ENCODE measurements at places on chromosomes 6 and 20. TPM values are rescaled to one million over a fixed set of nuclear protein-coding genes. Genes with fewer than 3 reads are reported as not detected.

Gene RCAN2
- total RNA-seq = 12.0 TPM

Gene OR2H2
- not detected for total RNA-seq

Gene RHAG
- not detected for total RNA-seq

Gene RFX6
- total RNA-seq = not detected

Gene BTN1A1
- not detected for total RNA-seq

Gene IMPG1
- not detected for total RNA-seq

Gene AAR2
- total RNA-seq = 27.7 TPM

Gene ECT2L
- 0.27 TPM for total RNA-seq

Gene BEND6
- 2.1 TPM for total RNA-seq

Gene SYTL3
- total RNA-seq = 4.2 TPM

GRCh38 chr6:50979171-50979525 is 160.5 kb downstream of the TFAP2B start:
- no peak overlapping the region for H3K27ac ChIP-seq
- H3K36me3 ChIP-seq = no peaks in the 10 kb centered on the region
- H3K27me3 ChIP-seq = no peaks in the 10 kb centered on the region
- no peak overlapping the region for H3K4me3 ChIP-seq

DNA sequence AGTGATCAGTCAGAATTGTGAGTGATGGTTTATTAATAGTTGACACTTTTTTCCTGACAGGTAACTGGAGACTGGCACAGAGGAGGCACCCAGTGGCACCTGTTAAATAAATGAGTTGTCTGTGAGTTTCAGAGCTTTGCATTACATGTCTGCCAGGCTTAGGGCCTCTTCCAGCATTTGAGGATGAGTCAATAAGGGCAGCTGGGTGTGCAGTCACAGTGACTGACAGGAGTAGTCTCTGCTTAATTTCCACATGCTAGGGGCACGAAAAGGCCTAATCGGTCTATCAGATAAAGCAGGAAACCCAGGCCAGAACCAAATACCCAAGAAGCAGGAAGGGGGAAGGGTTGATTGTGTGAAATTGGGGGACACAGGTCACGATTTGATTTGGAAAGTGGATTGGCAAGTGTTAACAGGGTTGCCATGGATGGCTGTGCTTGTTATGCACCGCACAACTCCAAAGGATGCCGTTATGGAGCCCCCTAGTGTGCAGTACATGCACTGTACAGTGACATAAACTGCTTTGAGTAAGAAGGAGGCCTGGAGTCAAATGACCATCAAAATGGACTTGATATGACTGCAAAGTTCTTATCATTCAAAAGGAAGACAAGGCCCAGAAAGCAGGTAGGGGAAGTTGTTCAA is 111.9 kb upstream of the GGTLC1 start:
- DNase-seq = no peak
- no peak overlapping the region for H3K4me3 ChIP-seq
- H3K36me3 ChIP-seq = no peaks in the 10 kb centered on the region
- no peak overlapping the region for H3K27ac ChIP-seq

GRCh38 chr6:24780206-24780605 is 5.5 kb downstream of the GMNN start:
- peaks cover 6% of the 10 kb centered on the region for H3K4me1 ChIP-seq
- H3K27ac ChIP-seq = no peak overlapping the region

DNA sequence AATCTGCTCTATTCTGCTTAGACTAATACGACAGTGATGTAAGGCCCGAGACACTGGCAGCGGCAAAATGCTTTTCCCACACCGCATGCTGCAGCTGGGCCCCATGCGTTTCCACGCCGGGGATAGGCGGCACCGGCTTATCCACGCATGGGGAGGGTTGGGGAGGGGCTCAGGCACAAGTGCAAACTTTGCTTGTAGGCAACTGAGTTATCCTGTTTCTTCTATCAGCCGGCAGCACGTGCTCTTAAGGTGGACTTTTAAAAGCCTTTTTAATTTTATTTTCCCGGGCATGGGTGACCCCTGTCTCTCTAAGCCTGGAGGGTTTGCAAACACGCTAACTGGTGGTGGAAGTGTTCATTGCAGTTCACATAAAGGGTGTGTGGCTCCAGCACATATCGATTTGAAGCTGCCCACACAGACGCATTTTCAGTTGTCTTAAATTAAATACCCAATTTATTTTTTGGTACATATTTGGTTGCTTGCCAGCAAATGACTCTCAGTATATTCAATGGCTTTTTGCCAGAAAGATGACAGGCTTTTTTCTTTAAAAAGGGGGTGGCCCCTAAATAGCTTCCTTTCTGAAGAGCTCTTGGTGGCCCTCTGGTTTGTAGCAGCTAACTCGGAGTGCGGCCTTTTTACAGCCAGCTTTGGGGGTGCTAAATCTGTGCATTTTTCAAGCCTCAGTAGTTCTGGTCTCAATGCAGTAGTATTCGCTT is 561.8 kb upstream of the AGPAT4 start:
- H3K36me3 ChIP-seq = no peaks in the 10 kb centered on the region
- no peak overlapping the region for H3K4me3 ChIP-seq
- no peak overlapping the region for H3K27ac ChIP-seq
- H3K4me1 ChIP-seq = no peaks in the 10 kb centered on the region

DNA sequence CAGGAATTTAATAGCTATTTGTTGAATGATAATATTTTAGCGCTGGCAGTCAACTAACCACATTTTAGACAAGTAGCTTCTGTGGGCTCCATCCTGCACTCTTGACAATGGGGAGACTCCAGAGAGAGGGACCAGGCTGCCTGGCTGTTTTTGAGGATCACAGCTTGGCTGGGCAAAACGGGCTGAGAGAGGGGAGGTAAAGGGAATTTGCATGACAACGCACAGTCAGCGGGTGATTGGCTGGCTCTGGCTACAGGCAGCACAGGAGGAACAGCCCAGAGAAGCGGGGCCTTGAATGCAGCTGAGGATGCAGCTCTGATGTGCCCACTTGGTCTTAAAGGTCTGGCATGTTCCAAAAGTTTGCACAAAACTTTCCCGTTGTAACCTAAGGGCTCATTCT is 41.2 kb downstream of the LRFN2 start:
- DNase-seq = no peak
- H3K4me3 ChIP-seq = no peak overlapping the region
- H3K36me3 ChIP-seq = no peaks in the 10 kb centered on the region
- no peak overlapping the region for H3K27ac ChIP-seq
- no peaks in the 10 kb centered on the region for H3K27me3 ChIP-seq

- H3K27ac ChIP-seq = peak overlapping the region; percentile 61
- no peaks in the 10 kb centered on the region for H3K27me3 ChIP-seq
- H3K4me3 ChIP-seq = peak overlapping the region; percentile 59
- no peaks in the 10 kb centered on the region for H3K36me3 ChIP-seq
- no peak for DNase-seq
Measured at GRCh38 chr6:26187981-26188635, 100.9 kb downstream of the HFE start.

- no peaks in the 10 kb centered on the region for H3K27me3 ChIP-seq
- H3K4me1 ChIP-seq = no peaks in the 10 kb centered on the region
- no peak overlapping the region for H3K4me3 ChIP-seq
- no peak overlapping the region for H3K27ac ChIP-seq
Measured at GRCh38 chr6:34238585-34239499, 2.2 kb downstream of the HMGA1 start.

DNA sequence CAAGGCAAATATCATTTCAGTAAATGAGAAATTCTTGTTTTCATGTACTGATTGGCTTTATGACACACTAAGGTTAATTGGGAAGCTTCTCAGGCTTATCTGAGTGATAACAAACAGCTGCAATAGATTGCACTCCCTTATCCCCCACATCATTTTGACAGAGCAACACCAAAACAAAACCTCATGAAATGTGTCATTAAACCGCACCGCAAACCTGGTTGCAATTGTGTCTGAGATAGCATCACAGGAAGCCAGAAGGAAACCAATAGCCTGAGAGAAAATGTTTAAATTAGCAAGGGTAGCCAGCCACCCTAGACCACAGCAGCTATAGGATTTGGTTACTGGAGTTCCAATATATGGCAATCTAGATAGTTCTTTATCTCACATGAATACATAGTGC is 31.6 kb upstream of the LAMA4 start:
- H3K4me3 ChIP-seq = no peak overlapping the region
- H3K36me3 ChIP-seq = no peaks in the 10 kb centered on the region
- no peaks in the 10 kb centered on the region for H3K27me3 ChIP-seq

GRCh38 chr6:96202571-96202970 is 186.8 kb downstream of the FUT9 start:
- no peaks in the 10 kb centered on the region for H3K27me3 ChIP-seq
- no peak for DNase-seq
- no peaks in the 10 kb centered on the region for H3K4me1 ChIP-seq
- no peaks in the 10 kb centered on the region for H3K36me3 ChIP-seq
